ENCODE measurements at places on chromosomes 16 and 17.

DNA sequence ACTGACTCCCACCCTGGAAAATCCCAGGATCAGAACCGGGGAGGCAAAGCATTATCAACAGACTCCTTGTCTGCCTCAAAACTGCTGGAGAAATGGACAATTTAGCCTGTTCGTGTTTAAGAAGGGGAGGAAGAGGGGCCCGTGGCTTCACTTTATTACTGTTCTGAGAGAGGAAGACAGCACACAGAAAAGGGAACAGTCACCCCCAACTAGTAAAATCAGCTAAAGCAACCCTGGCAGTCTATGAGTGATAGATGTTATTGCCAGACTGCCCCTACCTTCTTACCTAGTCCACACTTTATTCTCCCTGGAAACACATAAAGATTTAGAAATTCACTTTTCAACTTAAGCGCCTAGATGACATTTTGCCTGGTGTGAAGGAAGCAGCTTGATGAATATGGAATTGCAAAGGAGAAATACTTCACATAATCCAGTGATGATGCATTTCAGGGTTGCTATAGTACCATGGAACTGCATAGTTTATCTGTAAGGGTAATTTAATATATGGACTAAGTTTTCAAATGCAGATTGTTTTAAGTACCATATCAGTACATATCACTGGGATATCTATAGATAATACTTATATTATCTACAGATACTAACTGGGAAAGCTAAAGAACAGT, 36.9 kb upstream of the TRAP1 start:
- no peak for DNase-seq

GRCh38 chr16:64394061-64394460, 727.8 kb downstream of the CDH11 start:
- no peak for DNase-seq

GRCh38 chr16:66369055-66369592, 2.6 kb downstream of the CDH5 start:
- DNase-seq, result no peak

- no peak for DNase-seq
Observed at GRCh38 chr16:14672403-14672971, 21.6 kb downstream of the PLA2G10 start.

- DNase-seq, result no peak
Observed at GRCh38 chr17:21002309-21003006, 40.4 kb downstream of the USP22 start.

GRCh38 chr16:69404275-69404805, 18.5 kb upstream of the TERF2 start:
- no peak for DNase-seq

DNA sequence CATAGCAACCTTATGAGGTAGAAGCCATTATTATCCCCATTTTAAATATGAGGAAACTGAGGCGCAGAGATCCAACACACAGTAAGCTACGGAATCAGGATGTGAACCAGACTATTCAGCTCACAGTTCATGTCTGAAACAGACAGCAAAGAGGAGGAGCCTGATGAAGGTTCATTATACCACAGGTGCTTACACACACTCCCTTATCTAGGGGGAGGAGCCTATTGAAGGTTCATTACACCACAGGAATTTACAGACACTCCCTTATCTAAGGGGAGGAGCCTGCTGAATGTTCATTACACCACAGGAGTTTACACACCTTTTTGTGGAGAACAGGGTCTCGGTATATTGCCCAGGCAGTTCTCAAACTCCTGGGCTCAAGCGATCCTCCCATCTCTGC, 21.9 kb downstream of the C16orf95 start:
- no peak for DNase-seq

DNA sequence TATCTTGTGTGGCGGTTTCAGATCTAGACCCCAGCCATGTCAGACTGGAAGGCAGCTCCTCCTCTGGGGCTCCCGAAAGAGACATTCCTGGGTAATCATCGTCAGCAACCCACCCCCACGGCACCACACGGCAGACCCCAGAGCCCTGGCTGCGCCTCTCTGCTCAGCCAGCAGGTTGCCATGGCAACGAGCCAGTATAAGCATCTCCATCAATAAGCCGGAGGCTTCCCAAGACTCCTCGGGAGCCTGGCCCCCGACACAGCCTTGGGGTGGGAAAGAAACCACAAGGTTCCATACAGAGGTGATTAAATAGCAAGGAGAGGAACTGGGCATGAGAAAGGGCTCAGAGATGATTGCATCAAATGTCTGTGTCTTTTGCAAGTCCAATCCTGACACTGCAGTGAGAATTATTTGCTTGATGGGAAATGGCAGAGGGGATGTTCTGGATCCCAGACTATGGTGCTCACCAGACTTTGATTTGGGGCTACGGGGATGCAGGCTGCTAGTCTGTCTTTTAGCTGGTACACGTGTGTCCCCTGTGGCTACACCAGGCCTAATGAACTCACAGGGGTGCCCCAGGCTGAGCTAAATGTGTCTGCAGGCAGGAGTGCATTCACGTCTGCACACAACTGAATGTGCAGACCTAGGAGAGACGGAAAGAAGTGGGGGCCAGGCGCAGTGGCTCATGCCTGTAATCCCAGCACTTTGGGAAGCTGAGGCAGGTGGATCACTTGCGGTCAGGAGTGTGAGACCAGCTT, 320.5 kb upstream of the TNRC6C start:
- no peak for DNase-seq

DNA sequence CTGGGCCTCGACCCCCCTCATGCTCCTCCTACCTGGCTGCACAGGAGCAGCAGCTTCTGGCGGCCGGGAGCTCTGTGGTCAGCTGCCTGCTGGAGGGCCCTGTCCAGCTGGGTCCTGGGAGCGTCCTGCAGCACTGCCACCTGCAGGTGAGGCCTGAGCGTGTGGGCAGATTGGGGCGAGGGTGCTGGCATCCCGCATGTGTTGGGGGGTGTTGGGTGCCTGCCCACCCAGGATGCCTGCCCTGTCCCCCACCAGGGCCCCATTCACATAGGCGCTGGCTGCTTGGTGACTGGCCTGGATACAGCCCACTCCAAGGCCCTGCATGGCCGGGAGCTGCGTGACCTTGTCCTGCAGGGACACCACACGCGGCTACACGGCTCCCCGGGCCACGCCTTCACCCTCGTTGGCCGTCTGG, 16.5 kb downstream of the FCSK start:
- DNase-seq, result no peak

DNA sequence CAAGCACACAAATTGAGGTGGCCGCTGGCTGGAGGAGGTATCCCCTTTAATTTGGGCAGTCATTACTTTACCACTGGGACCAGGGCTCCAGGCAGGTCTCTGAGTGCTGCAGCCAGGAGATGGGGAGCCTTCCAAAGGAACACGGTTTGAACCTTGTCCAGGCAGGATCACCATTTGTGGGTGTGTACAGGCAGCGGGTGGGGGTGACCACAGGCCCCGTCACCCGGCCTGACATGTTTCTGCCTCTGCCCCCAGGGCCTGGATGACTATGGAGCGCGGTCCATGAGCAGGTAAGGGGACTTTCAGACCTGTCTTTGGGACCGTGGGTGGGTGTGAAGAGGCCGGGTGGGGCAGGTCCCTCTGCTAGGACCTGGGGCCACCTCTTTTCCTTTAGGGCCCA, 57.1 kb upstream of the PVALEF start:
- DNase-seq, result no peak

DNA sequence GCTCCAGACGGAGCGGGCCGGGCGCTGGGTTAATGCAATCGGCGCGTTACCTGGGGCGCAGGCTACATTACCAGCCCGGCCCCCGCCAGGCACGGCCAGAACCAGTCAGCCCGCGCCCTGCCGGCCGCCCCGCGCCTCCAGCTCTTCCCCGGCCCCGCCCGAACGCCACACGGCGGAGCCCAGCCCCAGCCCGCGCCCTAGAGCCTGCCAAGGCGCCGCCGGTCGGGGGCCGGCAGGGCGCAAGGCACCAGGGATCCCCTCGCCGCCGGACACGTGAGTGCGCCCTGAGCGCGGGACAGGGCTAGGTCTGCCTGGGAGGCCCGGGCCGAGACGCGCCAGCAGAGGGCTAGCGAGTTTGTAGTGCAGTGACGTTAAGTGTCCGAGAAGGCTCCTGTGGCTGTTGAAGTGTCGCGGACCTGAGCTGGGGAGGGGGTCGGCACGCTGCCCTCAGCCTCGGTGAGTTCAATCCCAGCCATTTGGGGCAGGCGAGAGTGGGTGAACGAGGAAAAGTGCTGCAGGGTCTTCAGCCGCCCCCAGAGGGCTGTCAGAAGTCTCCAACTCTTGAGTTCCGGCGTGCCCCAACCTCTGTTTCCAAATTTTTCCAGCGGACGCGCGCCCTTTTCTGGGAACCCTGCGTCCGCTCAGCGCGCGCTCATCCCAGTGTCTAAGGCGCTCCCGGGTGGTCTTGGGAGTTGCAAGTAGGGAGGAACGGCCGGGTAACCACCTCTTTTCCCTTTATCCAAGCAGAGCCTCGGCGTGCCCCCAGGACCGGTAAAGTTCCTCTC, at the start of gene SLC6A2:
Gene SLC6A2, plus strand, starts transcription at position 92 of the 785 bp plus-strand sequence. CDS start 707 bp downstream, outside the sequence.
- DNase-seq, result no peak

- no peak for DNase-seq
Observed at GRCh38 chr17:81064678-81065475, 29.9 kb downstream of the BAIAP2 start.

DNA sequence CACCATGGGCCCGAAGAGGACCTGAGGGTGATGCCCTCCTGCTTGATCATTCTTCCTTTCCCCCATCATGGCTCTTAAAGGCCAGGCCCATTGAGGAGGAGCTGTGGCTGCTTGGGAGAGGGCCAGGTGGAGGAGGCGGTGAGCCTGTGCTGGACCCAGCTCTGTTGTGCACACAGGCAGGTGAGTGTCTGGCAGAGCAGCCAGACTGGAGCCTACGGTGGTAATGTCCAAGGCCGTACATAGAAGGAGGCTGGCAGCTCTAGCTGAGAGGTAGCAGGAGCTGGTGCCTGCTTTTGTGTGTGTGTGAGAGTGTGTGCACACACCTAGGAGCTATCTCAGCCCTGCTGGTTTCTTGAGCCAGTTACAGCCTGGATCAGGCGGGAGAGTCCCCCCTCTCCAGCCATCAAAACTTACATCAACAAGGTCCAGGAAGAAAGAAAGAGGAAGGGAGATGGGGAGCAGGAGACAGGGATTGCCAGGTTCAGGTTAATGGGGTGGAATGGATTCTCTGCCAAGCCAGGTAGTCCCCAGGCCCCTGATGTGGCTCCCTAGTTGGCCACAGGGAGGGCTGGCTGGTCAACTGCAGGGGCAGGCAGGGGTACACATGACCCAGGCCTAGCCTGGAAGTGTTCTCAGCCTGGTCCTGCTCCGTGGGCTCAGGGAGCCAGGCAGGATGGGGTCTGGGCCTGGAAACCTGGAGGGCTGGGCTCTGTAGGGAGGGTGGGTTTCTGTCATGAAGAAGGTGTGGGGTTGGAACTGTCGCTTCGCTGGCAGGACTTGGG, 107.1 kb downstream of the RAP1GAP2 start:
- no peak for DNase-seq

DNA sequence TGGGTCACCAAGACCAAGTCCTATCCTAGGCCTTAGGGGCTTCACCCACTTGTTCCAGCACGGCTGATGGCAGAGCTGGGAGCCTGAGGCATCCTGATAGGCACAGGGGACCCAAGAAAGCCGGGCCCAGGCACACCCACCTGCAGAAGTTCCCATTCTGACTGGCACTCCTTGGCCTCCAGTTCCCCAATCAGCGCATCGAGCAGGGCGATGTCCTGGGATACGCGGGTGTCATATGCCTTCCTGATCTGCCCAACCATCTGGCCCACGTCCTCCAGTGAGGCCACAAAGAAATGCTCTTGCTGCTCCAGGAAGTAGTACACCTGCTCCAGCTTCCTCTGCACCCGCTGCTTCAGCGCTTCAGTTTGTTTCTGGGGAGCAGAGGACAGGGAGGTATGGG, 9.6 kb downstream of the MEFV start:
- no peak for DNase-seq

GRCh38 chr16:67943256-67943618, 683 bp downstream of the LCAT start:
- DNase-seq, result no peak

- no peak for DNase-seq
Observed at GRCh38 chr17:77580531-77581270, 377.8 kb upstream of the TNRC6C start.

Measured in sigmoid colon (tissue), 7 donors.